ENCODE measurements at places on chromosomes 3 and 15.

DNA sequence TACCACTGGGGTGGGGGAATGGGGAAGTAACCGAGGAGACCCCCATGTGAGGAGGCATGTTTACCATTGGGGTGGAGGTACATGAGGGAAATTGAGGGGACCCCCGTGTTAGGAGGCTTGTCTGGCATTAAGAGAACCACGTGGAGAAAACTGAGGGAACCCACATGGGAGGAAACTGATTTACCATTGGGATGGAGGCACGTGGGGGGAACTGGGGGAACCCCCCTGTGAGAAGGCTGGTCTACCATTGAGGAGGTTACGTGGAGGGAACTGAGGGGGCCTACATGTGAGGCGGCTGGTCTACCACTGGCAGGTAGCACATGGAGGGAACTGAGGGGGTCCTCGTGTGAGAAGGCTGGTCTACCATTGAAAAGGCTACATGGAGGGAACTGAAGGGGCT lies 159.4 kb downstream of the FBLN2 start:
- no peak for DNase-seq

- DNase-seq: no peak
These were observed 66.5 kb downstream of the MRPL46 start for GRCh38 chr15:88400591-88401250.

GRCh38 chr3:185874119-185874518 lies 49.3 kb upstream of the IGF2BP2 start:
- DNase-seq: no peak

DNA sequence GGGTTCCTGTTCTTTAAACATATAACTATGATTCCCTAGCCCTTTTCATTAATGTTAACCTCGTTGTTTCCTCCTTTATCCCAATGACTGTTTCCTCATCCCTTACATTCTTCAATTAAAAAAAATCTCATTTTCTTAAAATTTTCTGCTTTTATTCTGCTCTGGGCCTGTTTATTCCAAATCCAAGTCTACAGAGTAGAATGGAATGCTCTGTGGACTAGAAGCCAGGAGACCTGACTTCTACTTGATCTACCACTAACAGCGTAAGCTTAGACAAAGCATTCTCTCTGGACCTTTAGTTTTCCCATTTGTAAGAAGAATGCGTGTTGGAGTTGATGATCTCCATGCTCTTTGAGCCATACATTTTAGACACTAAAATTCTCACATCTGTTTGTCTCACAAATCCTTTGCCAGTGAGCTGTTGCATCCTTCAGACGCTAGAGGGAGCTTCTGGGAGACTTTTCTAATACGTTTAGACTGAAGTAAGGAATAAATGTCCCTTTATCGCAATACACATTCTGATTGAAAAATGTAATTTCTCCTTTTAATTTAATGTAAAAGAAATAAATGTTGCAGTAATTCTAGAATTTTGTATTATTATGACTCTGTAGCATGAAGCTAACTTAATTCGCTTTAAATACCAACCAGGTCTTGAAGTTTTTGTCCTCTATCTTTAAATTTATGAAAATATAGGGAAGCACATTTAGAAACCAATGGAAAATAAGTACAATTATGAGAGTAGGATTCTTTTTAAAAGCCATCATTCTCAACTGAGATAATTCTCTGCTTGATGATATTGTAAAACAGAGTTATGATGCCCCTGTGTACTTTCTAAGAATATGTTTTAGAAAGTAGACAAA lies 21.7 kb upstream of the GMNC start:
- peak; percentile 83 for DNase-seq

DNA sequence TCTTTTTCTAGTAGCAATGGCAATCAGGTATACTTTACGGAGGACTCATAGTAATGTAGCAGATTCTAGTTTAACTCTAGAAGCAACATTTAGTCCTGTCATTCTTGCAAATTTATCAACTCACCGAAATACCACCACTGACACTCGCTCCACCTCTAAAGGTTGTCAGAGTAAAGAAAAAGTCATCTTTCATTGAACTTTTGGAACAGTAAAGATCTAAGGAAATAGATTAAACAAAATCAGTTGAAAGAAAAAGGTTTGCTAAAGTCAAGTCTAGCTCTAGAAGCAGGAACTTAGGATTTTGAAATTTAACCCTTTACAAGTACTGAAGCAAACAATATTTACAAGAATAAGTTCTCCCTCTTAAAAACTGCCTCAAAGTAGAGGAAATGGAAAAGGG lies 8.7 kb downstream of the ATP8B4 start:
- DNase-seq: no peak

- DNase-seq: no peak
These were observed 286.5 kb upstream of the SOX14 start for GRCh38 chr3:137477614-137478013.

- DNase-seq: no peak
These were observed 40.2 kb upstream of the MAPKBP1 start for GRCh38 chr15:41734079-41734478.

- peak; percentile 52 for DNase-seq
These were observed 2.1 kb downstream of the TRIM69 start for GRCh38 chr15:44738340-44738984.

DNA sequence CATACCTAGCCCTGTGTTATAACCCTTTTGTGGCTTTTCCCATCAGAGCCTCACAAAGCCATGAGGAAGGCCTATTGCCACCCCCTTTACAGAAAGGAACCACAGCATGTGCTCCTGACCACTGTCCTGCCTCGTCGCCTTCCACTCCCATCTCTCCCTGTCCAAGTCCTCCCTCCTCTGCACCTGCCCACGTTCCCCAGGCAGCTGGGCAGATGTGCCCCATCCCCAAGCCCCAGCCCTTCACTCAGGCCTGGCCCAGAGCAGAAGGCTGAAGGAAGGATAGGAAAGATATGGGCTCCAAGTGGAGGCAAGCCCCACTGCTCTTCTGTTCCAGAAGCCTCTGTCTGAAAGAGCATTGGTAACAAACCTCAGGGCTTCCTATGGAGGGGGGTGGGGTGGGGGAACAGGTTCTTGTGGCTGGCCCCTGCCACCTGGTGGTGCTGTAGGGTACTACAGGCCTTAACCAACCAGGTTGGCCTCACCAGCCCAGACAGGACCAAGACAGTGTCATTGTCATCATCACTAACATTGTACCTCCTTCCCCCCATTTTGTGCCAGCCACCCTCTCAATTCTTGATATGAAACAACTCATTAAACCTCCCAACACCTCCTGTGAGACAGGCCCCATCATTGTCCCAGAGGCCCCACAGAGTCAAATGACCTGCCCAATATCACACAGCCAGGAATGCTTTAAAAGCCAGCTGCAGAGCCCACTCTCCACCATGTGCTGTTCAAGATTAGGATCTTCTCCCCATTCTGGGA lies 10.0 kb downstream of the POC1A start:
- DNase-seq: peak; percentile 67

DNA sequence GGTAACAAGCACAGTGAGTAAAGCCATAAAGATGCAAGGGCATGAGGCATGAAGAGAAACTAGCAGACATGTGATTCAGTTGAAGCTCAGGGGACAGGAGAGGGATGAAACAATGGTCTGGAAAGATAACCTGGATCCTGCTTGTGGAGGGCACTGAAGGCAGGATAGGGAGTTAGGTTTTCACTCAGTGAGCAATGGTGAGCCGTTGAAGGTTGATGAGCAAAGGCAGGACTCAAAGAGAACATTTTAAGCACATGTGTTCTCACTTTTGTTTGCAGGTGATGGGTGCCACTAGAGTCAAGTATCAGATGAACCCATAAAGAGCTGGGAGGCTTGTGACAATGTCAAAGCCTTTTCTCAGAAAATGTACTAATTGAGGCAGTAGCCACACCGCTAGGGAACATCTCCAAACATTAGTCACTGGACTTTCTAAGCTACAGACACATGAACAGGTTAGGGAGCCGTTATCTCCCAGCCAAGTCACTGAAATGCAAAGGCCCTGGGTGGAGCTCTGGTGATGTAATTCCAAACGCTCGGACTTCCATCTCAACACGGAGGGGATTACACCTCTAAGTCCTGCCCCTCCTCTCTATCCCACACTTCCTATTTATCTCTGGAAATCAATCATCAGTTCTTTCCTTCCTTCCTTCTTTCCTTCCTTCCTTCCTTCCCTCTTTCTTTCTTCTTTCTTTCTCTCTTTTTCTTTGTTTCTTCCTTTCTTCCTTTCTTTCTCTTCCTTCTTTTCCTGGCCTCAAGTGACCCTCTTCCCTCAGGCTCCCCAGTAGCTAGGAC lies 22.7 kb downstream of the KLHL6 start:
- no peak for DNase-seq

DNA sequence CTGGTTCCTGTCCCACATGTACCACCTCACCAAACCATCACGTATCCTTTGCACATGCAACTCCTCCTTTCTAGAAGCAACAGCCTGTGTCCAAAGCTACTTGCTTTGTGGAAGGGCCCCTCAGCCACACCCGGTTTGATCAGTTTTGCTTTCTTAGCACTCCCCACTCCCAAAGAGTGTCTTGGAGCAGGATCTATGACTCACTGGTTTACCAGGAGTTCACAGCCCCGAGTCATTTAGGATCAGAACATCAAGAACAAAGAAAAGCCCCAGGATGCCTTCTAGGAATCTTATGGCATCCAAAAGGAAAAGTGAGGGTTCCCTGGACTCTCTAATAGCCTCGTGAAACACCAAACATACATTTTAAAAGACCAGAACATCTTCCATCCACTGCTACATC lies 50.7 kb upstream of the IGF1R start:
- no peak for DNase-seq

DNA sequence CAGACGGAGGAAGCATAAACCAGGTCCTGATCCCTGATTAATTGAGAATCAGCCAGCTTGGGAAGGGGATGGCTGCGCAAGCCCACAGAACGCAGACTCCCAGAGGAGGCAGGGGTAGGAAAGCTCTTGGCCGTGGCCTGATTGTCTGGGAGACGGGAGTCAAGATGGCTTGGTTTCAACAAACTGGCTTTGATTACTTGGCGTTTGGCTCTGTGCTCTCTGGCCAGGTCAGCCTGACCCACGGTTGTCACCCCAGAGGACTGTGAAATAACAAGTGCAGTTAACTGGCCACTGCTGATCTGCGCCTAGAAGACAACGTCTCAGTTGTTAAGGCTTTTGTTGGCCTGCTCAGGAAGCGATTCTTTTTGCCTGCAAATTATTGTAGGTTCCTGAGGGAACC lies 387.0 kb upstream of the PROK2 start:
- DNase-seq: no peak

DNA sequence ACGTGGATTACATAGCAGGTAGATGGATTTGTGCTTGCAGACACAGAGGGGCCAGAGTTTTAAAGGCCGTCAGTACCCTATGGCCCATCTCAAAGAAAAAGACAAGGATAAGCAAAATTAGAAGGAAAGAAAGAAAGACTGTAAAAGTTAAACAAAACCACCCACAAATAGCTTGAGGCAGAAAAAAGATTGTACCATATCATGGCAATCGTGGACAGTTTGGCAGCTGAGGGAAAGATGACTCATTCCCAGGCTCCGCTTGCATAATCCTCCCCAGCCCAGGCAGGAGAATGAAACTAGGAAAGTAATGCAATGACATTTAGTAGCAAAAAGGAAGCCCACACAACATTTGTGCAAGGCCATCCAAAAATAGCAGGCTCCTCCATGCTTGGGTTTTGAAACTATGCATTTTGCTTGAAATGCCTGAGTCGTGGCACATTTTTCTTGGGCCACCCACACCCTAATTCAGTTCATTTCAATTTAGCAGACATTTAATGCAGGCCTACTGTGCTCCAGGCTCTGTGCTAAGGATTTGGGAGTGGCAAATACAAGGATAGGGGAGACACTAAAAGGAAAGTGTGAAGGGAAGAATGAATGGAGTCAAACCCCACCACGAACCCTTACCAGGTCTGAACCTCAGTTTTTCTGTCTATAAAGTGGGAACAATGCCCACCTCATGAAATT lies 40.9 kb upstream of the SMAD3 start:
- peak; percentile 46 for DNase-seq

DNA sequence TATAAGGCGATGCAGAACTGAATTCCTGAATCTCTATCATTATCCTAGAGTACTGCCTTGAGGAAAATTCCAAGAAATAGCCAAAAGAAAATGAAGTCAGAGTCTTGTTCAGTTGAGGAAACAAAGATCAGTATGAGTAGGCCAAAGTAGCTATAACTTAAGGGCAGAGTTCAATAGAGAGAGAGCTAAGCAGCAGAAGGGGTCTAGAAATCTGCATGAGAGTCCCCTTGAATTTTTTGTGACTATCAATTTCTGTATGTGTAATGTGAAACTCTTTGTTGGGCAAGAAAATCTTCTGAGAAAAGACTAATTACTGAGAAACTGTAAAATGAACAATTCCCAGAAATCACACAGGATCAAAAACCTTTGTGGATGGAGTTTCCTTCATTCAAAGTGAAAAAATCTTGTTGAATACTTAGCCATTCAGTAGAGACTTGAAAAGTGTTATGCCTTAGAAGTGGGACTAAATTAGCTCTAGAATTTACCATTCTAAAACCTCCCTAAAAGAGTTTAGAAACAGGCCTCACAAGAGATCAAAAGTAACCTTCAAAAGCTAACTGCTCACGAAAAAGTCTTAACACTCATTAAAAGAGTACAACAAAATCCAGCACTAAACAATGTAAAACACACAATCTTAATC lies 43.1 kb upstream of the FNDC3B start:
- no peak for DNase-seq

- DNase-seq: no peak
These were observed 7.3 kb downstream of the ANKRD63 start for GRCh38 chr15:40275523-40275922.

GRCh38 chr15:40787344-40787841 lies 17.6 kb downstream of the C15orf62 start:
- DNase-seq: peak; percentile 17

DNA sequence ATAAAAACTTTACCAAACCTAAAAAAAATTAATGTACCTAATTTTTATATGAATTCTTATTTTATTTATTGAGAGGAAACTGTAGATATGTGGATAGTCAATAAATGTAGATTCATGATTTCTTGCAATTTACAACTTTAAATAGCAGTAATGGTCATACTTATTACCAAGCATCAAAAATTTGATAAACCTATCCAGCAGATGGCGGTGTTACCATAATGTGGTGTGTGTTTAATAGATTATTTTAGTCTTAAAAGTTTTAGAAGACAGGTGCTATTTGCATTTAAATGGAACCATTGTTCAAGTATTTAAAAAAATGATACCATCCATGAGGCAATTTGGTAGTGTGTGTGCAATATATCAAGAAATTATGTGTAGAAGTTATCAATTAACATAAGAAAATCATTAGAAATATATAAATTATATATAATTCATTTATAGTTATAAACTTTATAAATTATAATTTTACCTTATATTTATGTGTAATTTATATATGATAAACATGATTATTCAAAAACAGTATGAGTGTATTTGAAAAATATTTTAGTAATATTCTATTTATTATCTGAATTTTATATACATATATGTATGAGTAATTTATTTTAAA lies 176.0 kb upstream of the BCHE start:
- DNase-seq: peak; percentile 80
